ENCODE measurements at places on chromosomes 12 and 14. TPM values are rescaled to one million over a fixed set of nuclear protein-coding genes. Genes with fewer than 3 reads are reported as not detected.

DNA sequence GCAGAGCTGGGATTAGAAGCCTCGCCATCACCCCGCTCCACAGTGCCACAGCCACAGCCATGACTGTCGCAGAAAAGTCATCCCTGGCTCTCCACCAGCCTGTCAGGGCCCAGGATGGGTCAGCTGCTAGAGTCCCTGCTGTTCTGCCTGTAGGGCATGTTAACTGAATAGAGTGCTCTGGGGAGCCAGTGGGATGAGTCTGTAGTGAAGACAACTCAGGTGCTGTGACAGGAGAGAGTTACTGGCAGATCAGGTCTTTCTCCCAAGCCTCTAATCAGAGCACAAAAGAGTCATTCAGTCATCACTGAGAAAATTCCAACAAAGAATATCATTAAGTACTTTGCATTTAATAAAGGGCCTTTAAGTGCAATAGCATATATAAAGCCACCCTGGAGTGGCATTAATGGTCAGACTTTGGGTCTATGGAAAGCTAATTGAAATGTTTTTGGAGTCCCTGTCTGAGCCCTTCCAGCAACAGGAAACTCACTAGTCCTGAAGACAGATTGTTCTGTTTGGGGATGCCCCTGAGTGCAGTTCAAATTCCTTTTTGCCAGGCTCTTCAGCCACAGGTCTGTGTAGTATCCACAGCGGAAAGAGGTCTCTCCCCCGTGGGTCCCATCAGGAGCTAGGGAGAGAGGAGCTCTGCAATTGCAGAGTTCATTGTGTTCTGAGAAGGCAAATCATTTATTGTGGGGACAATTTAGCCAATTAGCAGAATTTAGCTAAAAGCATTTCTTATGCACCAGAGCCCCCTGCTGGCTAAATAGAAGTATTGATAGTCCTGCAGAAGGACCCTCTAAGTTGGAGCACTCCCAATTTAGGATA lies 45.2 kb upstream of the C14orf132 start:
- DNase-seq, result peak; percentile 20

GRCh38 chr14:94097091-94097490 lies 13.4 kb upstream of the IFI27 start:
- no peak for DNase-seq

- DNase-seq, result no peak
Measured at GRCh38 chr12:71436696-71437095, 2.9 kb upstream of the LGR5 start.

GRCh38 chr14:52079239-52079959 lies 10.5 kb upstream of the NID2 start:
- DNase-seq, result no peak

GRCh38 chr12:100675432-100675831 lies 101.9 kb downstream of the GAS2L3 start:
- peak; percentile 36 for DNase-seq

DNA sequence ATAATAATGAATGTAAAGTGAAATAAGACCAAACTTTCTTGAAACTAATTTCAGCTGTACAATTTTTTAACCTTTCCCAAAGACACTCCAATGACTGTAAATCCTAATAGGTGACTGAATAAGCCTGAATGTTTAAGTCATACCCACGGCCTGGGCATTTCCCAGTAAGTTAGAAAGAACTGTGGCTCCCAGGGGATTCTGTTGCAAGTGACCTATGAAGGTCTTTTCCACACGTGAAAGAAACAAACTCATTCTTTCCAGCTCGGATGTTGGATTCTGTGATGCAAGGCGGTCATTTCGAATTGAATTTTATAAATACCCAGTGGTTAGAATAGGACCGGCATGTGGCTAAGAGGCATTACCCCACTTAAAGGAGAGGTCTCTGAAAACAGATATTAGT lies 1134.4 kb downstream of the GALC start:
- DNase-seq, result no peak

- no peak for DNase-seq
Measured at GRCh38 chr12:107558141-107558815, 127.3 kb upstream of the PWP1 start.

DNA sequence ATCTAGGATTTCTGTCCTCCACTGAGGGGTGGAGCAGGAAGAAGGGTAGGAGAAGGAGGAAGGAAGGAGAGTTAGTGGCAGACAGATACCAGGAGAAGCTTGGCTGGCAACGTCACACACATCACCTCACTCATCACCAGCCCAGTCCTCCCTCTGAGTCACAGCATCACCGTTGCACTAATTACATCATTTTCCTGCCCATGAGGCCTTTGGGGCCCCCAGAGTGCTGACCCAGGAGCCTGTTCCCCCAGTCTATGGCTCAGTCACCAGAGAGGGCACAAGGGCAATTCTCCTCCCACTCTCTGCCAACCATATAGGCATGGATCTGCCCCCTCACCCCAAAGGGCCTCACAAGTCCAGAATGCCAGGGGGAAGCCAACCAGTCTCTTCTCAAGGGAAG lies 4.6 kb downstream of the RND1 start:
- DNase-seq, result no peak

DNA sequence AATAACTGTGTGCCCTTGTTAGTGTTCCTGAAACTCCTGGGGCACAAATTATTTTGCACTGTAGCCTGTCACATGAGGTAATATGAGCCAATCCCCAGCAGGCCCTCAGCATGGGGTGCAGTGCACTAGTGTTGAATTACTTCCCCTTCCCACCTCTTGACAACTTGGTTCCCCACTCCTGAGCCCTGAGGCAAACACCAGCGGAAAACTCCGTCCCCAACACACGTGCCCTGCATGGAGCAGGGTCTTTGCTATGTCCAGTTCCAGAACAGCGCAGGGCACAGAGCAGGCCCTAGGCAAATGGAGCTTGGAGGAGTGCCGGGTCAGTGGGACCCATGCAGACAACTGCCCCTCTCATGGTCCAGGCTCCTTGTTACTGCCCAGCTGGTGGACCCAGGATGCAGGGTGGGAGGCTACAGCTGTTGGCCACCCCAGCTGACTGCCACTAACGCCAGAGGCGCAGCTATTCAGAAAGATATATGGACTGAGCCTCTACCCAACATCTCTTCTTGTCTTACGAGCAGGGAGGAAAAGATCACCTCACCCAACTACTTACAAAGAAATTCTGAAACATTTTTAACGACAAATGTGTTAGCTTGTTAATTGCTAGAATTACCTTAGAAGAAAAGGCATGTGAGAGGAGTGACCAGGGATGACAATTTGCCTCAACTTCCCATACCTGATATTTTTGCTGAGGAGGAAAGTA lies 71.6 kb downstream of the NT5DC3 start:
- no peak for DNase-seq

DNA sequence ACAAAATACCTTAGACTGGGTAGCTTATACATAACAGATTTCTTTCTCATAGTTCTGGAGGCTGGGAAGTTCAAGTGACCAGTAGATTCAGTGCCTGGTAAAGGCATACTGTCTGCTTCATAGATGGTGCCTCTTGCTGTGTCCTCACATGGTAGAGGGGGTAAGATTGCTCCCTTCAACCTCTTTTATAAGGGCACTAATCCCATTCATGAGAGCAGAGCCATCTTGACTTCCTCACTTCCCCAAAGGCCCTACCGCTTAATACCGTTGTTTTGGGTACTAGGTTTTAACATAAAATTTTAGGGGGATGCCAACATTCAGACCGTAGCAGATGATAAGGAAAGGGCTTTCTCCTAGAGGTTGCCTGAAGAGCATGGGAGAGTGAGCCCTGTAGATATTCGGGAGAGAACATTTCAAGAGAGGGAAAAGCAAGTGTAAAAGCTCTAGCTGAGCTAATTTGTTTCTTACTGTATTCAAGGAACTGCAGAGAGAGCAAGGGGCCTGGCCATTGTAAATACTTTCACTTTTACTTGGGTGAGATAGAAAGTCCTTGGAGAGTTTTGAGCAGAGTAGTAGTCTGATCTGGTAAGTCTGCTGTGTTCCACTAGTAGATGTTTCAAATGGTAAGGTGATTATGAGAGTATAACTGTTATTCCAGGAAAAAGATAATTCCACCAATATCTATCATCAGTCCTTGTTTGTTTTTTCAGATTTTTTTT lies 27.3 kb downstream of the FRS2 start:
- no peak for DNase-seq

DNA sequence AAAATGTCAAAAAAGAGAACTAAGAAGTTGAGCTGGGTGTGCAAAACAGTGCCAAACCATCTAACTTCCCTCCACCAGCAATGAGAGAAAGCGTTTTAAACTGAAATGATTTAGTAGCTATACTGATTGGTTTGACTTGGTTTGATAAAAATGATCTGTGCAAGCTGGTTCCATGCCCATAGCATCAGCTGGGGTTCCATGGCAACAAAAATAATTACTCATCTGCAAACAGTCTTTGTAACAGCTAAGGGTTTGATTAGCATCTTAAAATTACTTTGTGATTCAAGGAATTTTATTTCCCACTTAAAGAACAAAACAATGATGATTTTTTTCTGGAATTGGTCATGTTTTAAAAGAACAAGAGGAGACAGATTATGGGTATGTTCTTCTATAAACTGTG lies 15.0 kb upstream of the BICD1 start:
- DNase-seq, result no peak

- no peak for DNase-seq
Measured at GRCh38 chr12:31494455-31494854, 96.5 kb downstream of the DENND5B start.

GRCh38 chr12:46386360-46386867 lies 13.8 kb upstream of the SLC38A2 start:
- no peak for DNase-seq

- no peak for DNase-seq
Measured at GRCh38 chr14:71225113-71225512, 317.9 kb downstream of the PCNX1 start.

DNA sequence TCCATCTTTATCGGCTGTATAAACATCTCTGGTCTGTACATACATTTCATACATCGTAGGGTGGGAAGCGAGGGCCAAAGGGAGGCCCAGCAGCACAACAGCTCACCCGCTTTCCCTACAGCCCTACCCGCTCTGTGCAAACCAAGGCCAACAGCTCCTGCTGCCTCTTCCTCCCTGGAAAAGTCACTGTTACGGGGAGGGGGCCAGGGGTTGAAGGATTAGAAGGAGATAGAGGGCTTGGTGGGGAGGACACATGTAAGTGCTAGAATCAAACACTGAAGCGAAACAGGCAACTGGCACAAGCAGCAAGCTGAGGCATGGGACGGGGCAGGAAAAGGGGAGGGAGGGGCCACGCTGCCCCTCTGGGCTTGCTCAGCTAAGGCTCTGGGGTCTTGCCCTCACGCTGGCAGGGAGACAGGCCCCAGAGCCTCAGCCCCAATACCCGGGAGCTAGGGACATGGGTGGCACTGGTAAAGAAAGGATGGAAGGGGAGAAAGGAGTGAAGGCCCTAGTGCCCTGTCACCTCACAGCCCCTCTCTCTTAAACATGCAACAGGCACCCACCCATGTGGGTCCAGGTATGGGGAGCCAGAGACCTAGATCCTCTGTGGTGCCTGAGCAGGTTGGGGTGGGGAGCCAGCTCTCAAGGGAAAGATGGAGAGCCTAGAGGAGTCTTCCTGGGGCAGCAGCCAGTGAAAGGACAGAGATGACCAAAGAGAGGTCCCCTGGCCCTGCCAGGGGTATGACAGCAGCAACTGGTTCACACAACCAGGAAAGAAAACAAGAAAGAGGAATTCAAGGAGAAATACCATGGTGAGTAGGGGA lies 14.4 kb downstream of the SPRYD3 start:
- no peak for DNase-seq

GRCh38 chr14:35416108-35416750 lies 11.7 kb upstream of the NFKBIA start:
- DNase-seq, result no peak

DNA sequence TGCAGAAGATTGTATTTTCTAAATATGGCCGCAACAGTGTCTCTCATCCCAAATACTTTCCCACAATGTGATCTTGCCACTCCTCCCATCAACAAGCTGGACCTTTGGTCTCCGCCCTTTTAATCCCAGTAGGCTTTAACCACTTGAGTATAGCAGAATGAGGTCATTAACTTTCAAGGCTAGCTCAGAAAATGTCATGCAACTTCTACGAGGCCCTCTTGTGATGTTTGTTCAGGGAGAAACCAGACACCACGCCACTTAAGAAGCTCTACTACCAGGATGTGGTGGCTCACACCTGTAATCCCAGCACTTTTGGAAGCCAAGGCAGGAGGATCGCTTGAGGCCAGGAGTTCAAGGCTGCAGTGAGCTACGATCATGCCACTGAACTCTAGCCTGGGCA lies 20.1 kb upstream of the OR6J1 start:
- no peak for DNase-seq

- no peak for DNase-seq
Measured at GRCh38 chr14:33068040-33068439, 129.4 kb downstream of the NPAS3 start.

- DNase-seq, result no peak
Measured at GRCh38 chr14:106518054-106518943, 991.9 kb downstream of the TMEM121 start.

- no peak for DNase-seq
Measured at GRCh38 chr14:76720382-76720813, 40.9 kb upstream of the VASH1 start.

GRCh38 chr12:106845902-106846301 lies 71.4 kb downstream of the RIC8B start:
- DNase-seq, result no peak

GRCh38 chr14:67641902-67642749 lies 22.4 kb downstream of the ARG2 start:
- DNase-seq, result no peak

DNA sequence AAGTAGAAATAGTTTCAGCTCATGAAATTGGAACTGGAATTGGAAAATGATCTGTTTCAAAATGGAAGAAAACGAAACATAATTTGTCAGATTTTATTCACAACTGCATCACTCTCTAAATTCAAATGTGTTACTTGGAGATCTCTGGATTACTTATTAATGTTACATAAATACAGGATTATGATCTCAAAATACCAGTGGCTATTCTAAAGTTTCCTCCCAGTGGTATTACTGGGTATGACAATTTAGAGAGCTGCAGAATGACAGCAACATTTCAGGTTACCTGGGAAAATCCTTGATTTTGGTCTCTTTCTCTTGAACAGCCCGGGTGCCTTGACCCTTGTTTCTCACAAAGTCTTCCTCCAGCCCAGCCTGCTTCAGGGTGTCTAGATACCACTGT lies 14.2 kb downstream of the FAM161B start:
- no peak for DNase-seq

The STK38L gene
- 77.1 TPM for total RNA-seq

The PRIMA1 gene
- 1.3 TPM for total RNA-seq

The GPR162 gene
- total RNA-seq, result 6.4 TPM

The KCNC2 gene
- 0.32 TPM for total RNA-seq

The TPH2 gene
- total RNA-seq, result not detected

The SRRM4 gene
- total RNA-seq, result 0.42 TPM

The KTN1 gene
- 175 TPM for total RNA-seq

The DIO2 gene
- 2.4 TPM for total RNA-seq

The E2F7 gene
- total RNA-seq, result 7.2 TPM

The ADAM21 gene
- not detected for total RNA-seq

The IFI27 gene
- 19.9 TPM for total RNA-seq

The ERBB3 gene
- 34.4 TPM for total RNA-seq

The KRT75 gene
- not detected for total RNA-seq

Measured in urinary bladder (tissue), 4 donors.